Retina (tissue), 1 donor: ENCODE measurements at places on chromosomes 4 and X.

GRCh38 chrX:8042304-8042703, 115.1 kb upstream of the PNPLA4 start:
- DNase-seq: no peak

DNA sequence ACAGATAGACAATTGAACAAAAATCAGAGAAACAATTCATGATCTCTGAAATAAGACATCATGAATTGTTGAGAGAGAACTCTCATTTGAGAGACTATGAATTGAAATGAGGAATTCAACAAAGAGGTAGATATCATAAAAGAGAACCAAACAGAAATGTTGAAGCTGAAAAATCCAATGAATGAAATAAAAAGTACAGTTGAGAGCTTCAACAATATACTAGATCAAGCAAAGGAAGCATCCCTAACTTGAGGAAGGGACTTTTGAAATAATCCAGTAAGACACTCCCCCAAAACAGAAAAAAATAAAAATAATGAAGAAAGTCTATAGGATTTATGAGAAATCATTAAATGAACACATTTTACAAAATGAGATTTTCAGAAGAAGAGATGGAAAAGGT, 310.0 kb upstream of the PCDH10 start:
- DNase-seq: no peak

GRCh38 chr4:143338313-143338712, 1.6 kb downstream of the GAB1 start:
- no peak for DNase-seq

DNA sequence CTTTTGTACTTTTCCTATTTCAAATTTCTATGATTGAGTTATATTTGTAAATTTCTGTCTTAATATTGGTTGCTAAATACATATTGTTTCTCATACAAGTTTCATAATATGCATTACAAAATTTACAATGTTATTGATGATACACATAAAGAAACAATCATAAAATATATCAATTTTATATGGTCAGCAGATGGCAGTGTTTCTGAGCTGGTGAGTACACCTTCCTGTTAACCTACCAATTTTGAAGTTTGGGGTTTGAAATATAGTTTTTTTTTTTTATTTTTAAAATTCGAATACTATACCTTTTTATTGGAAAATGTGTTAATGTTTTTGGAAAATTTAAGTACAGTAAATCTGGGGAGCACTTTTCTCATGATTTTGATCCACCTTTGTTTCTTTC, 1953.1 kb upstream of the ADGRL3 start:
- DNase-seq: no peak

- DNase-seq: no peak
These were observed 98.0 kb downstream of the ATP11C start for GRCh38 chrX:139834879-139835278.

GRCh38 chr4:110135523-110135922, 62.9 kb downstream of the ELOVL6 start:
- DNase-seq: no peak

DNA sequence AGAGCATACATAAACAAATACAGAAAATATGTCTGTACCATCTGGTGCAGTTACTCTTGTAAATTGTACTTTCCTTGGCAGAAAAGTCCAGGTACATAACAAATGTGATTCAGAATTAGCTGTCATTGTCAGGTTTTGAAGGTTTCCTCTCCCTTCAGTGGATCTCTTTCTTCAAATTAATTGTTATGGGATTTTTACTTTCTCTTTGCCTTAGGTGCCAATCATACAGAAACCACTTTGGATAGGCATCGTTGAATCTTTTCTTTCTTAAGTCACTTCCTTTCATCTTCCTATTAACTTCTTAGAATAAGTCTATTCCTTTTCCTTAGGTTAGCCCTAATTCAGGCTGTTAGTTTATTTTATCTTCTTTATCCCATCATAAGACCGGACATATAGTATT, 1992.1 kb upstream of the IGFBP7 start:
- no peak for DNase-seq

- peak; percentile 69 for DNase-seq
These were observed 93.4 kb upstream of the MAMLD1 start for GRCh38 chrX:150269605-150270254.

DNA sequence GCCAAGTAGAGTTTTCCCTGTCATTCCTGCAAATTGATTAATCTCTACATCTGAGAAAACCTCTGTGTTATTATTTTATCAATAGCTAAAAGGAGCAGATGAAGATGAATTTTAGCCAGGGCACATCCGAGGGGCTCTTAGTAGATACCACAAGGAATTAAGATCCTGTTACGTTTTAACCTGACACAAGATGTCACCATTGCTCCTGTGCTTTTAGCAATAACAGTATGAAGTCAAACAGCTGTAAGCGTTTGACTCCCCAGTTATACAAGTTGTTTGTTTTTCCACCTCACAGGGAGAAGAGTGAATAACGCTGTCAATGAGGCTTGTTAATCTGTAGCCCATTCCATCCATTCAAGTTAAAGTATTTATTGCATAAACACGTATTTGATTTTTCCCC, 76.0 kb upstream of the AP1S2 start:
- DNase-seq: no peak

DNA sequence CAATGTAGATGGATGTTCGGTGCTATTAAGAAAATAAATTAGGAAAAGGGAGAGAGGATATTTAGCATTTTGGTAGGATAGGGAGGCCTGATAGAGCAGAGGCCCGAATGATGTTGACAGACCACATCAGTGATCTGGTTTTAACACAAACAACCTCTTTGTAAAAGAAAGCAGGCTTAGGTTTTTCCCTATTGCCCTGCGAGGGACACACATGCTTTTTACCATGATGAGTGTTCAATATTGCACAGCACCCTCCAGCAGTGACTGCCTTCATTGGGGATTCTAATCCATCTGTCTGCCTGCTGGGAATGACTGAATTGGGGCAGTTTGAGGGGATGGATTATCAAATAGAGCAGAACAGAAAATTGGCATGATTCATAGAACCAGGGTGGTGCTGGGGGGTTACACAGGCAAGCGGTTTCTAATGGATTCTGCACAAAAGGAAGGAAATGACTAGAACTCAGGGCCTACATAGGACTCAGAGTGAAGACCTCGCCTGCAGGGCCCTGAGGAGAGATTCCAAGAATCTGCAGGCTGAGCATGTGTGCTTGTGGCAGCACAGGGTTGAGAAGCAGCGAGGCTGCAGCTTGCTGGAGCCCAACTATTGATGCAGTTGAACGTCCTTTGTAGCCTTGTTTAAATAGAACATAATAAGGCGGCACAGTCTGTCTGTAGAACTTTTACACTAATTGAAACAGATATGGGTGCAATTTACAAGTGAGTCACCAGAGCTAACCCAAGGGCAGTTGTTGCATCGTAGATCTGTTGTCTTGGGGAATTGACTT, 58.0 kb downstream of the RHOH start:
- peak; percentile 24 for DNase-seq

DNA sequence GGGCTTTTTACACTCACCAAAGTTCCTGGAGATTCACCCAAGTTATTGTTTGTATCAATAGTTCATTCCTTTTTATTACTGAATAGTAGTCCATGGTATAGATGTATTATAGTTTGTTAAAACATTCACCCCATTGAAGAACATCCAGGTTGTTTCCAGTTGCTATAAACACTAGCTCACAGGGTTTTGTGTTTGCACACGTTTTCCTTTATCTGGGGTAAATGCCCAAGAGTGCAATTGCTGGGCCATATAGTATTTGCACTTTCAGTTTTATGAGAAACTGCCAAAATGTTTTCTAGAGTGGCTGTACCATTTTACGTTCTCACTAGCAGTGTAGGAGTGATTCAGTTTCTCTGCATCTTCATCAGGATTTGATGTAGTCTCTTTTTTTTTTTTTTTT, 57.1 kb downstream of the CBLL2 start:
- DNase-seq: no peak

DNA sequence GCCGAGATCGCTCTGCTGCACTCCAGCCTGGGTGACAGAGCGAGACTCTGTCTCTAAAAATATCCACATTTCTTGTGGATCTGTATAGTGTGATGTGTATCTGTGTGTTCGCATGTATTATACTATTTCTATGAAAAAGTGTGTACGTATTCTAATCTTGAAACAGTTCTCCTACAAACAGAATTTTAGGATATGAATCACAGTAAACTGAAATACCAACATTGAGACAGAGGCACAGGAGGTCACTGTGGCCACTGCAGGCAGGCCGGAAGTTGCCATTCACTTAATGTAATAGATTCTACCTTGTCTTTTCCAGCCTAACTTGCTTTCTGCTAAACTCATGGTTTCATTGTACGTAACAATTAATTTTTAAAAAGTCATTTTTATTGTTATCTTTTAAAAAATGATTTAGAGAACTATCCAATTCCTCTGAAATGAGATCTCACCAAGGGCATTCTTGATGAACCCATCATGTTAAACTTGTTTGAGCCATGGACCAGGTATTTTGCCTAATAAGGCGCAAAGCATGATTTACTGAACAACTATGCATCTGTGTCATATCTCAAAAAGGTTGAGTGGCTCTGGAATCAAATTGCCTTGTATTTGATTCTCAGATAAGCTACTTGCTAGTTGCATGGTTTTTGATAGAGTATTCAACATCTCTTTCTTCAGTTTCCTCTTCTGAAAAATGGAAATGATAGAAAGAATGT, 154.9 kb upstream of the GYPA start:
- DNase-seq: no peak

DNA sequence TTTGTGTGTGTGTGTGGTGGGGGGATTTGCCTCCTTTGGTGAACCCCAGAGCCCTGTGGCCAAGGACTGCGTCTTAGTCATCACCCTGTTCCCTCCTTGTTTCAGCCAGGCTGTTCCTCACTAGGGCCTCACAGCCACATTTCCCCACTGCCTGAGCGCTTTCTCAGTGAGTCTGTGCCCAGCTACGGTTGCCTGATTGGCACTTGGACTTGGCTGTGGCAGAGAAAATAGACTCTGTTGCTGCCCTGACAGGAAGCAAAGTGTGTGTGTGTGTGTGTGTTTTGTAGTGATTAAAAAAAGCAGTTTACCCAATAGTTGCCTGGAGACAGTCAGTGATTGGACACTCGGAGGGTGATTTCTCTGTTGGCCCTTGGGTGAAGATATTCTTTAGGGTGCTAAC, 113.0 kb downstream of the UCHL1 start:
- no peak for DNase-seq

DNA sequence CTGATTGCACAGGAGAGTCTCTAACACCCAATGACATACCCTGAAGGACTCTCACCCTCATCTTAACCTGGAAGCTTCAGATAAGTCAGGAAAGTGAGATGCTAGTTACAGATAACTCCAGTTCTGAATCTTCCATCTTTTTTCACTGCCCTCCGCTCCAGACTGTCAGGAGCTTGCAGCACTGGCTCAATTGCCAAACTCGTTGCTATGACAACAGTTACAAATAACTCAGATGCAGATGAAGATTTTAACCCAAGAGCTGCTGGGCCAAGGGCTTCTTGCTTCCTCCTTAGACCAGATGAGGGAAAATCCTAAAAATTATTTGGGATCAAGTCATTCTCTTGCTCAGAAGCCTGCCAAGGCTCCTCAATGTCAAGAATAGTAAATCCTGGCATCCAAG, 109.1 kb upstream of the HUWE1 start:
- no peak for DNase-seq

DNA sequence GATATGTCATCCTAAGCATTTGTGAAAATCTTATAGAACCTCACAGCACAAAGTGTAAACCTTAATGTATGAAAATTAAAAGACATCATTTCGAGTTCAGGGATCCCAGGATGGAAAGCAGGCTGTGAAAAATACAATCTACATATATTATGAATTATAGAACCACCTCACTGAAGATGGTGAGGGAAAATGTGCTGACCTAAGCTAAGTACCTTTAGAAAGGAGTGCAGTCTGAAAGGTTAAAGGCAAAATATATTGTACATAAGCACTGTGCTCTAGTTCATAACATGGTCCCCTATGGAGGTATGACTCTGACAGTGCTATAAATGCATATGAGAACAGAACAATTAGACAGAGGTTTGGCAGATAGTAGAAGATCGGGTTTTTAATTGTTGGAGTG, 368.6 kb downstream of the TMA16 start:
- no peak for DNase-seq

DNA sequence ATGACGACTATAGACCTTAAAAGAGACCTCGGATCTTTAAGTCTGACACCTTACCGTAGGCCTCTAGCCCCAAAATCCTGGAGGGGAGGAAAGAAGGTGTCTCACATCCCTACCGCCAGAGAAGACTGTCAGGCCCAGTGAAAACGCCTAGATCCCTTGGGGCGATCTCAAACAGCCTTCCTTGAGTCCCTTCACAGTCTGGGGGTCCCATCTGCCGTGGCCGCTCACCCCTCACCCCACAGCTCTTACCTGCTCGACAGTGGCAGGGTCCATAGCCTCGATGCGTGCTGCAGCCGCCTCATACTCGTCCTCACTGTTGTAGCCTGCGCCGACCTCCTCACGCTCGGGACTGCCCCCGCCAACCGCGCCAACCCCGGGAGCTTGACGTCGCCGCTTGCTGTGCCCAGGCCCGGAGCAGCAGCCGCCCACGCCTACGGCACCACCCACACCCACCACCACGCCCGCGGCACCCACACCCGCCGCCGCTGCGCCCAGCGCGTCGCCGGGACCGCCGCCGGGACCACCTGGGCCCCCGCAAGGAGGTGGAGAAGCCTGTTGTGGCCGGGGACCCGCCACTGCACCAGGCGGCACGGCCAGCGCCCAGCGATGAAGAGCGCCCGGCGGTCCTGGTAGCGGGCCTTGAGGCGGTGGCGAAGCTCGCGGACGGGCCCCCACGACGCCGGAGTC, 536 bp downstream of the OTUD5 start:
- DNase-seq: no peak

DNA sequence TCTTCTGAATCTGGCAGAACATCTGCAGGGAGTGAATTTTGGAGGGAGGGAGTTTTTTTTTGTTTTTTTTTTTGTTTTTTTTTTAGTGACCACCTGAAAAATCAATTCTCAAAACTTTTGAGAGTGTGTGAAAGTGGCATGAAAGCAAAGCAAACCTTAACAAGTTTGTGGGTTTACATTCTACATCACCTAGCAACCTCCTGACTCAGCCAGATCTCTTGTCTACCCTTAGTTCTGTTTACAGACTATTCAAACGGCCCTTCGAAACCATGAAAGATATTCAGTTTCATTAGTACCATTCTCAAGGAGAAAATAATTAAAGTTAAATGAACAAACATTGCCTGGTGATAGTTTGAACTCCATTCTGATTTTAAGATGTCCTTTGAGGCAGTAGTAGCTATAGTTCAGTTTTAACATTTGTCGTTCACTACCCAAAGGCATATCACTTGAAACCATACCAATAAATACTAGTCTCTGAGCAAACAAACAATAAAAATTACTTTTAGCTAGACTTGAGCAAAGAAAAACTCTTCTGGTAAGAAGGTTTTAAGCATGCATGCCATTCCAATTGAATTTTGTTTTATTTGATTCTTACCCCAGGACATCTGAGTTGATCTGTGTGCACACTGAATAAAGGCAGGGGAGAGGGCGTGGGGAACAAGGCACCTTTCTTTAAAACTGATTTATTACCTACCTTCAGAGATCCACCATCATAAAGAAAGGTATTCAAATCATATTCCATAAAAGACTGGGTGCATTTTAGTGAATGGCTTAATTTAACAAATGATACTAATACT, 137.7 kb downstream of the ARX start:
- DNase-seq: no peak

GRCh38 chr4:129323658-129324057, 227.7 kb downstream of the C4orf33 start:
- DNase-seq: no peak

- DNase-seq: no peak
These were observed 9.1 kb downstream of the WFS1 start for GRCh38 chr4:6278801-6279197.
